Activated gamma-delta T cell treated with anti-CD3 and anti-CD28 coated beads, Interleukin-2, amount 50 U/mL, for 16 hours (primary cell): ENCODE measurements at places on chromosomes 1 and 21.

DNA sequence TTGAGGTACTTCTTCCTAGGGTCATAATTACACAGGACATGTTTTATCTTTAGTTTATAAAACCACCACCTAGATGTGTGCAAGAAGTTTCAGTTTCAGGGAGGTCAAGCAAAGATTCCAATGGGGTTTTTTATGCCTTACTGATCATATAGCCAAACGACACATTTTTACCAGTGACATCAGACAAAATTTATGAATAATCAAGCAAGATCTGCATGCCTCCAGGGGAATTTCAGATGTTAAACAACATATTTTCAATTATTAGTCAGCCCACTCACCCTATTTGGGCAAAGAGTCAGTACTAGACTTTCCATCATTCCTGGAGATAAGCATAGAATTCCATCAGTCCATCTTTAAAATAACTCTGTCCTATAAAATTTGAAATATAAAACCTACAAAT lies 867.4 kb downstream of the KCNT2 start:
- DNase-seq: no peak

DNA sequence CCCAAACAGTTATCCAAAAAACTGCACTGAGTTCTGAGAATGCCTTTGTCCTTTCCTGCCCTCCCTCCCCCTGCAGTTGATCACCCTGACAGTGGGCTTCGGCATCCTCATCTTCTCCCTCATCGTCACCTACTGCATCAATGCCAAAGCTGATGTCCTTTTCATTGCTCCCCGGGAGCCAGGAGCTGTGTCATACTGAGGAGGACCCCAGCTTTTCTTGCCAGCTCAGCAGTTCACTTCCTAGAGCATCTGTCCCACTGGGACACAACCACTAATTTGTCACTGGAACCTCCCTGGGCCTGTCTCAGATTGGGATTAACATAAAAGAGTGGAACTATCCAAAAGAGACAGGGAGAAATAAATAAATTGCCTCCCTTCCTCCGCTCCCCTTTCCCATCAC lies 8.8 kb upstream of the NHLH1 start:
- no peak for DNase-seq

DNA sequence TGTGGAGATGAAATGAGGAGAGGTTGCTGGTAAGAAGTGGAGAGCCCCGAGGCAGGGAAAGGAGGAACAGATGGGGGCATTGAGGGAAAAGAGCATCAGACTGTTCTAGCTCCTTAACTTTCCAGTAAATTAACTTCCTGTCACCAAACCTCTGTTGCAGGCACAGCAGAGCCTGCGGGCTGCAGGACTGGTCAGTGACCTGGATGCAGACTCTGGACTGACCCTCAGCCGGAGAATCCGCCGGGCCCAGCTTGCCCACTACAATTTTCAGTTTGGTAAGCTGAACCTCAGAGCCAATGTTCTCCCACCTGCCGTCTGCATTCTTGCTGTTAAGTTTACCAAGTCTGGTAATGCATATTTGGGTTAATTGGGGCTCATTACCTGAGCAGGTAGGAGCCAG lies 2.5 kb upstream of the ECM1 start:
- DNase-seq: no peak

GRCh38 chr1:224095867-224096266 lies 18.0 kb upstream of the FBXO28 start:
- DNase-seq: no peak

GRCh38 chr1:36486093-36486438 lies 3.4 kb upstream of the CSF3R start:
- DNase-seq: no peak

GRCh38 chr1:22153660-22154437 lies 11.0 kb upstream of the WNT4 start:
- DNase-seq: no peak

- no peak for DNase-seq
Observed at GRCh38 chr21:31766899-31767298, 35.0 kb upstream of the SCAF4 start.

DNA sequence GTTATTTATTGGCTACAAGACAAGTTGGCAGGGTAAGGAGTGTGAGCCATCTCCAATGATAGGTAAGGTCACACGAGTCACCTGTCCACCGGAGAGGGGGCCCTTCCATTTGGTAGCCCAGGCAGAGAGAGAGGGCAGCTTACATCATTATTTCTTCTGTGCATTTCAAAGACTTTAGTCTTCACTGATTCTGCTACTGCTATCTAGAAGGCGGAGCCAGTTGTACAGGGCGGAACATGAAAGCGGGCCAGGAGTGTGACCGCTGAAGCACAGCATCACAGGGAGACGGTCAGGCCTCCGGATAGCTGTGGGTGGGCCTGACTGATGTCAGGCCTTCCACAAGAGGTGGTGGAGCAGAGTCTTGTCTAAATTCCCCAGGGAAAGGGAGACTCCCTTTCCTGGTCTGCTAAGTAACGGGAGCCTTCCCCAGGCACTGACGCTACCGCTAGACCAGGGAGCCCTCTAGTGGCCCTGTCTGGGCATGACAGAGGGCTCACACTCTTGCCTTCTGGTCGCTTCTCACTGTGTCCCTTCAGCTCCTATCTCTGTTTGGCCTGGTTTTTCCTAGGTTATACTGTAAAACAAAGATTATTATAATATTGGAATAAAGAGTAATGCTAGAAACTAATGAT lies 36.7 kb downstream of the ZNF695 start:
- peak; percentile 10 for DNase-seq

DNA sequence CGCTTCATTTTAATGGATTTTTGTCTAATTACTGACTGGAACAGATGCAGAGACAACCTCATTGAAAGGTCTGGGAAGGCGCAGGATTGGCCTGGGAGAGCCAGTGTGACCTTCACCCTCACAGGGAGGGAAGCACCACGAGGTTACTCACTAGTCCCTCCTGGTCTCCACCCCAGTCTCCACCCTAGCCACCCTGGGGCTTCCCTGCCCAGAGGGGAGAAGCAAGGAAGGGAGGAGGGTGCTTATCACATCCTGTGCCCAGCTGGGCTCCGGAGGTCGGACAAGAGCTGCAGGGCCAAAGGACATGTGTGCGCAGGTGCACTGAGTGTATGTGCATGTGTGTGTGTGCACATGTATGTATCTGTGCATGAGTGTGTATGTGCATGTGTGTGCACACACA lies 220.1 kb upstream of the VAMP3 start:
- no peak for DNase-seq

- no peak for DNase-seq
Observed at GRCh38 chr1:60126723-60127122, 53.2 kb upstream of the C1orf87 start.

DNA sequence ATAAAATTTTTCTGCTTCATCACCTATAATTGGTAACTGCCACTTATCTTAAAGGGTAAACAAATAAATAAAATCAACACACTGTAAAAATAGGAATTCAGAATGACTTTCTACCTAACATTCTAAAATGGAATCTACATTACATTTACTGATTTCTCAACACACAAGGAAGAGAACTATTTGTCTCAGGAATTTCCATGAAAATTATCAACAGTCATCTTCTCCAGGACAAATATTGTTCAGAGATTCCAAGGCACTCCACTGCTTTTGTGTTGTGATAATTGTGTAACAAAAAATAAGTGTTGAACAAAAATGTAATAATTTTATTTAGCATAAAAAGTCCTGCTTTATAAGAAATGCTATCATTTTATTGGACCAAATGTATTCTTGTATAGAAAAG lies 7.3 kb downstream of the ODF2L start:
- DNase-seq: no peak

GRCh38 chr21:37758982-37759381 lies 157.3 kb downstream of the KCNJ6 start:
- DNase-seq: no peak

GRCh38 chr1:246302711-246303317 lies 204.3 kb downstream of the SMYD3 start:
- DNase-seq: no peak

DNA sequence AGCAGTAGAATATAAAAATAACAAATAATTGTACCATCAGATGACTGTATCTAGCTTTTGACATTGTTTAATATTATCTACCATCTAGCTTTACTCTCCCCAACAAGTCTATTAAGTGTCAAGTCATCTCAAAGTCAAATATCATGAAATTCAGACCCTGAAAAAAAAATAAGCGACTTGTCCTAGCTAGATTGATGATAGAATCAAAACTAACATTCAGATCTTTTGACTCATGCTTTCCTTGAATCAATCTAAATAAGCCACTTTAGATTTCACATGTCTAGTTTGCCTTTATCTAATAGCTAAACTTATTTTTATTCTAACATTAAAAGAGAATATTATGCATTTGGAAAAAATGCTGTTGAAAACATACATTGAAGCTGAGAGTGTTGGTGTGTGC lies 35.4 kb downstream of the CRB1 start:
- DNase-seq: no peak

DNA sequence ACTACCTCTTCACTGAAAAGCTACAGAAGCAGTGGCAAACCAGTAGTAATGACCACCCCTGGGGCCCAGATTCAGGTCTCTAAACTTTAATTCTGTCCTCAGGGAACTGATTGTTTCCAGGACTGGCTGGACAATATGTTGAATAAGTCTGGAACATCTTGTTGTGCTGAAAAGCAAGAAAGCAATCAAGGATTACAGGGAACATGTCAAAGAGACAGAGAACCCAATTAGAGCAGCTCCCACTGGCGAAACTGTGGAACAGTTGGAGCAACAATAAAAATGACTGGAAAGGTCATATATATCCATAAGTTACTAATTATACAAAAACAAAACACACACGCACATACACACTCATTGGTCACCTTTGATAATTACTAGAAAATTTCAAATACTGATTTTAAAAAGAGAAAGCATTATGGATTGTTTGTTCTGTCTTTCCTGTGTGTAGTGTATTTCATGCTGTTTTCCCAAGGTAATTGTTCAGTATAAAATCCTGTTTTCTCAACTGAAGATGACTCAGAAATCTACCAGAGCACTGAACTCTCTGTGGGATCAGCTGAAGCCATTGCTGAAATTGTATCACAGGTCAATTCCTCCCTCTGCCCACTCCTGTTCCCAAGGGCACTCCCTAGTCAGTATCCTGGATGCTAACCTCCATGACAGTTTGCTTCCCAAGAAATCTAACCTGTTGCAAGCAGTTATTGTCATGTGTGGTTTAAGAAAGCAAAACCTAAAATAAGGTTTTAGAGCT lies 83.6 kb upstream of the RGS1 start:
- DNase-seq: no peak

DNA sequence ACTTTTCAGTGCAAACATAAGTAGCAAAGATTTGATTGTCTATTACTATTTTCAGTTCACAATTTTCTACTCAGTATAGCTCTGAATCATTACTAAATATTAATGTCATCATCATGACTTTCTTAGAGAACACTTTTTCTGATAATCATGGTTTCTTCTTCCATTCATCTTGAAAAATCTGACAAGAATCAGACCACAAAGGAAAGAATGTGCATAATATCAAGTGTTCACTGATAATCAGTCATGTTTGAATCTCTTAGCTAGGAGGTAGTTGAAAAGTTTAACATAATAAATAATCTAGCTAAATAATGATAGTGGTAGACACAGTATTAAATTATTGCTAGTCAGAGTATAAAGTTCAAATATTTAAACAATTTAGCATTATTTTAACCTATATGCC lies 133.2 kb downstream of the BRINP3 start:
- DNase-seq: no peak

DNA sequence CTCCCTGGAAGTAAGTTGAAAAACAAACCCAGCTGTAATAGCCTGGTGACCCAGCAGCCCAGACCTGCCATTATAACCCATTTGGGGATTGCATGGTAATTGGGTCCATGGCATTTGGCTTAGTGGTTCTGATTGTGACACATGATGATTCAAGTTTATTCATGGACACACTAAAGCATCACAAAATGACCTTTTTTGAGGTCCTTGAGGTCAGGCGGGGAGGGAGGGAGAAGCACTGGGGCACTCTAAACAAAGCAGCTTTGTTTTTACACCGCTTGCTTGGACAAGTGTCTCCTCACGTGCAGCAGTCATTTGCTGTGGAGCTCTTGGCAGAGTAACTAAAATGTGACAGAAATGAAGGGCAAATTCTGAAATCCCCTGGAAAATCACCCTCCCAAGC lies 241.0 kb upstream of the SGIP1 start:
- no peak for DNase-seq

DNA sequence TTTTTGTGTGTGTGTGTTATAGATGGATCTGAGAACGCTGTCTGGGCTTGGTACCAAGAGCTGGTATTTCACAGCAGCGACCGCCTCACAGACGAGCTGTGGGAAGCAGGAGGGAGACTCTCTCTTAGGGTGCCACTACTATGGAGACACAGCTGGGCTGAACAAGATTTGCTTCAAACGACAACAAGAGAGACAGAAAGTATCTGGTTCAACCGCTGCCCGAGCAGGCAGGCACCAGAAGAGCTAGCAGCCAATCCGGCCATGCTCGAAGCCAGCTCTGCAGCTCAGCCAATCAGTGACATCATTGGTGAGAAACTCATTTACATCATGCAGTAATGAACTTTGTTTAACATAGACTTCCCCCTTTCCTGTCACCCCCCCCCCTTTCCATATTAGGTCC lies 341.3 kb downstream of the USP25 start:
- DNase-seq: no peak

DNA sequence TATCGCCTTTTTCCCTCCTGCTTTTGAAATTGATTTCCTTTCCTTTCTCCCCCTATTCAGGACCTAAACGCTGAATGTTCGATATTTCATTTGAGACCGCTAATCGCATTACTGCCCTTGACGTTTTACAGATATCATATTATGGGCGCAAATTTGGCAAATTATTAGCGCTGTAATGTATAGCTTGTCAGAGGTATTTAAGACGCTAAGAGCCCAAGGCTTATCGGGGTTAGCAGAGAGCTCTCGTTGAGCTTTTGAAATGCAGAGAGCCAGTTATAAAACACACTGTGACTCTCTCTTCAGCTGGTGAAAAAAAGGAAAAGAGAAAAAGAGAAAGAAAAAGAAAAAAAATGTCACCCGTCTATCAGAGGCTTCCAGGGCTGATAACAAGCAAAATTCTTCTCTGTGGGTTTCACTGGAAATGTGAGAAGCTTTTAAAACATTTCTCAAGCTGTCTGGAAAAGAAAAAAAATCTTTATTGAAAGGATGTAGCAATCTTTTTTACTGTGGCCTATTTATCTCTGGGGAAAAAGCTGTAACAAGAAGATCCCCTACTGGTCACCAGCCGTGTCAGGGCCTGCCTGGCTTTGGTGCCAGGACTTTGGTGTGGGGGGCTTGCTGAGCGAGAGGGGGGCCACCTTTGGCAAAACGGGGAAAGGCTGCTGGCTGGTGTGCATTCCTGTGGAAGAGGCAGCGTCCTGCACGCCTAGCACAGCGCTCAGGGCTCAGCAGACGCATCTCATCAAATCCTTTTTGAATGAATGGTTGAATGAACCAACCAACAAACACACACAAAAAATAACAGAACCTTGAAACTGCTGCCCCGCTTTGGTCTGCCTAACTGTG lies 119.8 kb downstream of the RNF220 start:
- DNase-seq: no peak
